ENCODE measurements at places on chromosomes 4 and X. TPM values are rescaled to one million over a fixed set of nuclear protein-coding genes. Genes with fewer than 3 reads are reported as not detected.
A peak's percentile ranks its signal among the peaks of the same experiment; 100 is the strongest.

GRCh38 chrX:110159235-110159634 is 156.3 kb downstream of the TMEM164 start:
- DNase-seq, result no peak

DNA sequence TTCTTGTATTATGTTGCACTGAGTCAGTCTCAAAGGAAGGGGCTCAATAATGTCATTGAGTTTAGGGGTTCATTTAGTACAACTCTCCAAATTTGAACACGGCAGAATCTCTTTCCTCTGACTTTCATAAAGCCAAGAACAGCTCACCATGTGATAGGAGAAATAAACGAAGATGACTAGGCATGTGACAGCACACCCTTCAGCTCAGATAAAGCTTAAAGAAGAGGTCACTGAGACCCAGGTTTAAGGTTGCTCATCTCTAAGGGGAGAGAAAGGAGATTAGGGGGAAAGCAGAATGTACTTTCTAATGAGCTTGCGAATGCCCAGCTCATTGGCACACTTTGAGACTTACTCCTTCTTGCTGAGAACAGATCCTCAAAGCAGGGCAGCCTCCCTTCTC is 89.0 kb downstream of the PLAC1 start:
- no peak for DNase-seq

DNA sequence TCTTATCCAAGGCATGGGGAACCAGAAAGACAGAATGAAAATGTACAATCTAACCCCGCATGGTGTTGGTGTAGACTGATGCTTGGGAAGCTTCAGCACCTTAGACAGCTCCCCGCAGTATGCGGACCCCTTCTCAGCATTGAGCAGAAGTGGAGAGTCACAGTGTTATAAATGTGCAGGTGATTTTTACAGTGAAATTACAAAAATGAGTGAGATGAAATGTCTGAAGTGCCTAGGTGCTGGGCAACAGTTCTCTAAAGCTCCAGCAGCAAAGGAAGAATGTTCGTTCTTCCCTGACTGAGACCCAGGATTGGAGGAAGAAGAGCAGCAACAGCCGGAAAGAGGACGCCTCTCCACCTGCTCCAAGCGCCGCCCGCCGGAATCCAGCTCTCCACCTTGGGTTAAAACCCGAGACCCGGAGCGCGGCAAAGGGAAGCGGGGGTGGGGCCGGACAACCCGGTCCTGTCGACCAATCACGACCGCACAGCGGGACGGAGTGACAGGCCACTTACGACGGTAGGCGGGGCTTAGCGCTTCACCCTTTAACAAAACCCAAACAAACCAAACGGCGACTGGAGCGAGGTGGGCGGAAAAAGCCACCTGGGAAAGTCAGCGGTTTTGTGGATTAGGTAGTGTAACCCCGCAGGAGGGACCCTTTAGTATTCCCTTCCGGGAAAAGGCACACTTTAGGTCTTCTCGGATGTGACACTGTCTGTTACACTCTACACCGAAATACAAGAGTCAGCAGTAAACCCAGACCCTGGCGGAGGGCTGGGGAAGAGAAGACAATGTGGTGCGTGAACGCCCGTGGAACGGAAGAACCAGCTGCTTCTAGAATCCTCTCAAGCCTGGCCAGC is at the start of gene GLRA3:
GLRA3 (minus strand) TSS at position 403 of the 857 bp plus-strand sequence. CDS start 436 bp downstream, outside the sequence.
- DNase-seq, result no peak

GRCh38 chr4:37873386-37873785 is 17.5 kb upstream of the TBC1D1 start:
- DNase-seq, result no peak

GRCh38 chrX:13721819-13722519 is 12.5 kb downstream of the TRAPPC2 start:
- no peak for DNase-seq

- DNase-seq, result no peak
Observed at GRCh38 chrX:137425273-137425902, 140.5 kb upstream of the ZIC3 start.

GRCh38 chrX:19774905-19775304 is 112.5 kb downstream of the SH3KBP1 start:
- no peak for DNase-seq

Gene TEX13C
- total RNA-seq, result not detected

Gene RNF128
- 5.8 TPM for total RNA-seq

- no peak for DNase-seq
Observed at GRCh38 chrX:122770581-122770980, 413.5 kb upstream of the GRIA3 start.

DNA sequence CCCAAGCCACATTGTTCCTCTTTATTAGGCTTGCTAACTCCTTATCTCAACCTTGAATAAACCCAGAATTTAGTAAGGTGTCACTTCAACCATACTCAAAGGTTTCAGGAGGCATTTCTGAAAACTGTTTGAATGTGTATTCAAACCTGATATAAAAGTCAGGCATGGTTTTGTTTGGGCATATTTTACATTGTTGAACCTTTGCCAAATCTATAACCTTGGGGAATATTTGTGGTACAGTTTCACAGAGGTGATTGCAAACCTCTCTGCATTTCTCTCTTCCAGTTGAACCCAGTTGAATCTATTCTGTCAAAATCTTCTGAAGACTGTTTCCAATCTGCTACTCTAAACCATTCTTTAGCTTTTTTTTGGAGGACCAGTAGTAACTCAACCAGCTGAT is 409.0 kb downstream of the TECRL start:
- DNase-seq, result no peak

DNA sequence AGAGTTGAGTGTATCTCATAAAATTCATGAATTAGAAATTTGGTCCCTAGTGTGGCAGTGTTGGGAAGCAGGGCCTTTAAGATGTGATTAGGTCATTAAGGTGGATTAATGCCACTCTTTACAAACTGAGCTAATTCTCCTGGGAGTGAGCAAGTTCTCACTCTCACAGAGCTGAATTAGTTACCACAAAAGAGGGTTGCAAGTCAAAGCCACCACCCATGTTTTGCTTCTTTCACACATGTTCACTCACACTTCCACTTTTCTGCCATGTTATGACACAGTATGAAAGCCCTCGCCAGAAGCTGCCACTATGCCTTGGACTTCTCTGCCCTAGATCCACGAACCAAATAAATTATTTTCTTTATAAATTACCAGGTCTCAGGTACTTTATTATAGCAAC is 332.1 kb downstream of the ARAP2 start:
- DNase-seq, result no peak

Gene GCNA
- 0.98 TPM for total RNA-seq

DNA sequence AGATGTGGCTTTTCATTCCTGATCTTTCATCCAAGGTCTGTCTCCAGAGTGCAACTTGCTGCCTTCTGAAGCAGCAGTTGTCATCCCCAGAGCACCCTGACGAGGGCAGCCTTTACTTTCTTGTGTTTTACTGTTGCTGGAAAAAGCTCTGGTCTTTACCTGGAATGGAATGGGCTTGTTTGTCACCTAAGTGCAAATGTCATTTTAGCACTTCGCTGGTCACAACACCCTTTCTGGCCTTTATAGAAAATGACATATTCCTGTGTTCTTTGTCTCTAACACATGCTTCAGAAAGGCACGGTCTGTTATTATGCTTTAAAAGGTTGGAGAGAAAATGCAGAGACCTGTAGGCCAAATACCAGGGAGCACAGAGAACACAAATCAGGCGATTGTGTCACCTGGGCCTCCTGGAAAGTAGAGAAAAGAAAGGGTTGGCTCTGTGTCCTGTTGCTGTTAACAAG is 332.7 kb upstream of the IGFBP7 start:
- DNase-seq, result no peak

GRCh38 chr4:10305816-10306215 is 151.4 kb downstream of the ZNF518B start:
- no peak for DNase-seq

Gene NPY1R
- 0.39 TPM for total RNA-seq

GRCh38 chrX:115147220-115147619 is 42.0 kb upstream of the RBMXL3 start:
- peak; percentile 2 for DNase-seq

Gene TEX13D
- 0.15 TPM for total RNA-seq

Gene SMIM10
- not detected for total RNA-seq

Gene CLRN2
- not detected for total RNA-seq

DNA sequence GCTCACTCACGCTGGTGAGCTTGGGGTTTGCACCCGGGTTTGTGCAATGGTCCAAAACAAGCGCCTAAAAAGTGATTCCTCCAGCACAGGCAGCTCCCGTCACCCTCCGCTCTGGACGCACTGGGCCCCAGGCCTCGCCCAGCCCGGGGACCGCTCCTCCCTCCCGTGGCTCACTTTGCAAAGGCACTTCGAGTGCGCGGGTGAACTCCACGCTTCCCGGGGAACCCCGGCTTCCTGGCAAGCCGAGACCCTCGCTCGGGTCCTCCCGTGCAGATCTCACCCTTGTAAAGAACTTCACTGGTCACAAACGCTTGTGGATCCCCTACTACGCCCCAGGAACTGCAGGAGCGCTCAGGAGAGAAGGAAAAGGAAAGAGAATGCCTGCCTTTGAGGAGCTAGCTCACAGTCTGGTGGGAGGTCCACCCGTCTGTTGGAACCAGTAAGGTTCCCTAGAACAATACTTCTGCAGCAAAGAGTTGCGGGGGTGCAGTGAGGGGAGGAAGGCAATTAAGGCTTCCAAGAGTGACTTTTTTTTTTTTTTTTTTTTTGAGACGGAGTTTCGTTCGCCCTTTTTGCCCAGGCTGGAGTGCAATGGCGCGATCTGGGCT is at the start of gene CTPS2:
CTPS2 (minus strand) TSS at position 122 of the 608 bp plus-strand sequence. CDS start 9,767 bp downstream, outside the sequence.
- DNase-seq, result no peak

GRCh38 chrX:100407784-100408712 is 2.0 kb downstream of the PCDH19 start:
- no peak for DNase-seq

GRCh38 chr4:26936284-26937065 is 75.8 kb downstream of the STIM2 start:
- DNase-seq, result no peak

DNA sequence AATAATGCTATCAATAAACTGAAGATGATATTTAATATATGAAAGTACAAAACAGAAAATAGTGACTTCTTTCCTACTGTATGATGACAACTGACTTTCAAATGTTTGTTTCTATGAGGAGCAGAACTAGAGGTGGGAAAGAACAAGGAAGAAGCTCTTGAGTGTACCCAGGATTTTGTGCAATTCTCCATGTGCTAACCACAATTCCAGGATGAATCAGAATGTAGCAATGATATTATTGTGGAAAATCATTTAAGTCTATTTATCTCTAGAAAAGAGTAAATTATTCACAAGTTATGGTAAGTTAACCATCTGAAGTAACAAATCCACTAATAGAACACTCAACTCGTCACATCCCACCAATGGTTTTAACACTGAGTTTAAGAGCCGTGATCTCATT is 324.1 kb upstream of the EMCN start:
- no peak for DNase-seq

GRCh38 chr4:22428441-22428840 is 87.4 kb downstream of the ADGRA3 start:
- no peak for DNase-seq

DNA sequence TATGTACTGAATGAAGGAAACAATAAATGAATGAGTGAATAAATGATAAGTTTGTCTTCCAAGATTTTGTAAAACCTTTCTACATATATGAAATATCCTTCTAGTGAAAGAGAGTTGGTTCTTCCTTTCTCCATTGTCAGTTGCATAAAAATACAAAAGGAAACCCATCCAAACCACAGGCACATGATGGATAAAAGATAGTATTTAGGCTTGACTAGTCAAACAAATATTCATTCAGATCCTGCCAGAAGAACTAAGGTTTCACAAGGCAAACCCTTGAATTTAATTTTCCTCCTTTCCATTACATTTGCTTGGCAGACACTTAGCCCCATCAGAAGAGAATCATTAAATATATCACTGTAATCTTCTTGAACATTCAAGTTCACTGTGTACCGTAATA is 208.4 kb downstream of the COL25A1 start:
- no peak for DNase-seq

GRCh38 chrX:111123125-111123524 is 27.1 kb downstream of the PAK3 start:
- no peak for DNase-seq

GRCh38 chr4:110449947-110450346 is 26.0 kb upstream of the ENPEP start:
- DNase-seq, result no peak

- no peak for DNase-seq
Observed at GRCh38 chr4:96407738-96408463, 568.0 kb downstream of the PDHA2 start.

GRCh38 chr4:106629268-106629625 is 260.7 kb upstream of the GIMD1 start:
- DNase-seq, result no peak

DNA sequence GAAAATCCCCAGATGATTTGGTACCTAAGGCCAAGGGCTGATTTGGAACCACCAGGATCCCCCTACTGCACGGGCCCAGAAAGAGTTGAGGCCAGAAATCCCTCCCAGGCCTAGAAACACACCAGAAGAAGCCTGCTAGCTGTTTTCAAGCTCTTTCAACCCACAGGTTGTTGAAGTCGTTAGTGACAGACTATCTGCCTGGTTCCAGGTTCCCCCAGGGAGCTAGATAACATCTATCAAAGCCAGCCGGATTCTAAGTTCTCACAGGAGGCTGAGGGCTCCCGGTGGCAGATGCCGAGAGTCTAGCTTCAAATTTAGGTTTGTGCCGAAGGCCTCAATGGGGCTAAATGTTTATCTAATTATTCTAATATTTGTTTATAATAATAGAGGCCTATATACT is 132.0 kb upstream of the ATP6AP2 start:
- DNase-seq, result no peak

Measured in HCT116 (cell line).